Hepatocyte (in vitro differentiated cells): ENCODE measurements at places on chromosomes 2 and 18. TPM values are rescaled to one million over a fixed set of nuclear protein-coding genes. Genes with fewer than 3 reads are reported as not detected.

DNA sequence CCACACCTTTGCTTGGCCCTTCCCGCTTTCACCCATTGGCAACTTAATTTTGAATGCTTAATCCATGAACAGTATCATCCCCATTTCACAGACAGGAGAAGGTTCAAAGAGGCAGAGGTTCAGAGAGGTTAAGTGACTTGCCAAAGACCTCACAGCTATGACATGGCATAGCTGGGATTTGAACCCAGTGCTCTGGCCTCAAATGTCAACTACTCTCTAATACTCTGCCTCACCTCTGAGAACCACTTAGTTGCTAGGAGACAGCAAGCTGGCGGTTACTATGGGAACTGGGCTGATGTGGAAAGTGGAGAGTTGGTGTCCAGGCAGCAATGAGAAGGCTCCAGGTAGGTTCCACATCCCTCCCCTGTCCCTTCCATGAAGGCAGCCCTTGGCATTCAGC, 15.8 kb upstream of the PRSS56 start:
- H3K27me3 ChIP-seq = peaks cover 54% of the 10 kb centered on the region
- H3K4me1 ChIP-seq = peaks cover 18% of the 10 kb centered on the region
- H3K36me3 ChIP-seq = no peaks in the 10 kb centered on the region
- H3K4me3 ChIP-seq = no peak overlapping the region

- H3K27me3 ChIP-seq = no peaks in the 10 kb centered on the region
- H3K4me1 ChIP-seq = no peaks in the 10 kb centered on the region
- no peak for DNase-seq
- H3K27ac ChIP-seq = no peak overlapping the region
- no peak overlapping the region for H3K4me3 ChIP-seq
- H3K36me3 ChIP-seq = no peaks in the 10 kb centered on the region
Observed at GRCh38 chr2:192123847-192124246, 70.9 kb downstream of the TMEFF2 start.

DNA sequence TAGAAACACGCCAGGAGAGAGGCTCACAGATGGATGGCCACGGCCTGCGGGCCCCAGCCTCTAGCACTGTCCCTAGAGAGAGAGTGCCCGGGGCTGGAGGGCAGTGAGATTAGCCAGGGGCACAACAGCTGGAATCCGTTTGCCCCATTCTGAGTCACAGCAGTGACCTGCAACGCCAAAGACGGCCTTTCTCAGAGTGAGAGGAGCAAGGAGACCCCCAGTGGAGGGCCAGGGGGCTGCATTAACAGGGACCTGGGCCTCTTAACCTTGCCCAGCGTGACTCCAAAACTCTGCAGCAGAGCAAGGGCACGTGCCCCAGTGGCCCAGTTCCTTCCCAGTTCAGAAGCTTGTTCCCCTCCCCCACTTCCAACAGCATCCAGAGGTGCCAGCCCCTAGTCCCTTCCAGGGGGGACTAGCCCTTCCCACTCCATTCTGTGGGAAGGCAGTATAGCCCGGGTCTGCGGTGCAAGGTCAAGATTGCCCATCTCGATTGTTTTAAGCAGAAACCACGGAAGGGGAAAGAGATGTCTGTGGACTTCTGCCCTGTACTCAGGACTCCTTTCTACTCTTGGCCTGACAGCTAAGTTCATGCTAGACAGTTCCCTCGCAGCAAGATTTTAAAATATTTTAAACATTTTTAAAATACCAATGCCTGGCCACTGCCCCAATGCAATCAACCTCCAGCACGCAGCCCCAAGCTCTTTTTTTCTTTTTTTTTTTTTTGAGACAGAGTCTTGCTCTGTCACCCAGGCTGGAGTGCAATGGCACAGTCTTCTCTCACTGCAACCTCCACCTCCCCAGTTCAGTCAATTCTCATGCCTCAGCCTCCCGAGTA, 50.9 kb upstream of the BIN1 start:
- no peak overlapping the region for H3K27ac ChIP-seq
- no peaks in the 10 kb centered on the region for H3K36me3 ChIP-seq
- DNase-seq = no peak
- H3K27me3 ChIP-seq = no peaks in the 10 kb centered on the region
- H3K4me3 ChIP-seq = no peak overlapping the region

DNA sequence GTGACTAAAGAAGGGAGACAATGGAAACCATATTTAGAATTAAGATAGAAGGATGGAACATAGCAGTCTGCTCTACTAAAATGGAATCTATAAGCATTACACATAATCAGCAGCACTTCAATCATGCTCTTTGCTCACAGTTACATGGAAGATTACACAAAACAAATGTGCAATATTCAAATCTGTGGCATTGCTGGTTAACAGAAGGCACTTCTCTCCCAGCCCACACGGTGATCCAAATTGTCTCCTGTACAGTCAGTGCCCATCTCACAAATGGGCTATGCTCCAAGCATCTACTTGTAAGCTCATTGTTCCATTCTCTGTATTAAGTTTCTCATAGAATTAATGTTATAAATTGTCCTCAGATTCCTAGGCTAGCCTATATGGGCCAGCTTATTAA, 716.6 kb downstream of the NRXN1 start:
- no peak overlapping the region for H3K4me3 ChIP-seq
- no peak for DNase-seq
- no peaks in the 10 kb centered on the region for H3K36me3 ChIP-seq
- H3K27me3 ChIP-seq = no peaks in the 10 kb centered on the region
- no peak overlapping the region for H3K27ac ChIP-seq
- no peaks in the 10 kb centered on the region for H3K4me1 ChIP-seq

DNA sequence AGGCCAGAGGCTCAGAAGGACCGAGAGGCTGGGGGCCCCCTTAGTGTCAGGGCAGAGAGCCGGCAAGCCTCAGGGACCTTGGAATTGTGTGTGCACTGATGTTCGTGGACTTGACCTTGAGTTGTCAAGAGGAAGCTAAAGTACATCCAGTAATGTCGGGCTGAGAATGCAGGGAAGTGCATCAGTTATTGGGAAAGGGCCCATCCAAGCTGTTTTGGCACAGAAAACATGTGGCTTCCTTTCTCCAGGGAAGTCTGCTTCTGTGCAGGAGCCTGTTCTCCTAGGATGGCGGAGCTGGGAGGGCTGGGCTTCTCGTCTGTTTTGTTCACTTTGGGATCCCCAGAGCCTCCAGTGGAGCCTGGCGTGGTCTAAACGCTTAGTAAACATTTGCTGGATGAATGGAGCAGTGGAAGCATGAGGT, 23.7 kb downstream of the ATOH8 start:
- H3K4me1 ChIP-seq = peaks cover 16% of the 10 kb centered on the region
- no peak overlapping the region for H3K4me3 ChIP-seq
- H3K27ac ChIP-seq = no peak overlapping the region
- no peaks in the 10 kb centered on the region for H3K36me3 ChIP-seq
- DNase-seq = no peak

CCDC68 gene
- total RNA-seq = 11.6 and 13.0 TPM in 2 replicates
